RCC 7860 (cell line): ENCODE measurements at places on chromosomes 5 and 9.

- no peak for DNase-seq
Measured at GRCh38 chr5:177371120-177372033, 12.9 kb upstream of the SLC34A1 start.

- DNase-seq: no peak
Measured at GRCh38 chr5:93100428-93100827, 480.6 kb downstream of the NR2F1-AS1 start.

- DNase-seq: peak; percentile 80
Measured at GRCh38 chr5:15702102-15702501, 202.1 kb downstream of the FBXL7 start.

- no peak for DNase-seq
Measured at GRCh38 chr5:146082798-146083197, 22.6 kb downstream of the PLAC8L1 start.

DNA sequence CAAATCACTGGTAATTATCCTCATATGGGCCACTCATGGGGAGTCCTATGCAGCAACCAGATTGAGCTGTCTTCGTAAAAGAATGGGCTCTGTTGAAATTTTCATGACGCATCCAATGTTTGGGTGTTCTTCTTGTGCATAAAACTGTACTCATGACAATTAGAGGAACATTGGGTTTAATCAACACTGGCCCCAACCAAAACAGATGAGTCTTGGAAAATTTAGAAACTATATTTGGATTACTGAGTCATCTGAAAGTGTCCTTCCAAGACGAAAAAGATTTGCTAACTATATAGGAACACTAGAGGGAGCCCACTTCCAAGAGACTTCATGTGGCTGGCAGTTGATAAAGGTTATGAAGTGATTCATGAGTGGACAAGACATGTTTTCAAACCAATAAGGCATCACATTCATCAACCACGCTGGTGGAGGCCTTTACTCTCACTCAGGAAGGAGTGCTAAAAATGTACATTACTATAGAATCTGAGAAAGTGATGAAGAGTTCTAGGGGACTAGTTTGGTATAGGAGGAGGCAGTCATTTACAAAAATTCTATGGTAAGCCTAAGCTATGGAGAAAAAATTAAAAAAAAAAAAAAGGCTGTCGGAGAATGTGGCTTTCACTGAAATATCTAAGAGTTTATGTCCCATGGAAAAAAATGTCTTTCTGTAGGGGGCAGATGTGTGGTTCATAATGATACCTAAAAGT is 313.5 kb downstream of the PRDM9 start:
- peak; percentile 61 for DNase-seq

DNA sequence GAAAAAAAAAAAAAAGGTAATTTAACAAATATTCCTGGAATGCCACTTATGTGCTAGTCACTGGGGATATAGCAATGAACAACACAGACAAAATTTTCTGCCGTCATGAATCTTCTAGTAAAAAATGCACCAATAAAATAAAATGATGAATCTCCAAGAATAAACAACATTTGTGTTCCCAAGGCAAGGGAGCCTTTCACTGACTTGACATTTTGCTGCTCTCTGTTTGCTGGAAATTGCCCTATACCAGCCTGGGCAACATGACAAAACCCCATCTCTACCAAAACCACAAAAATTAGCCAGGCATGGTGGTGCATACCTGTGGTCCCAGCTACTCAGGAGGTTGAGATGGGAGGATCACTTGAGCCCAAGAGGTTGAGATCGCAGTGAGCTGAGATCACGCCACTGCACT is 64.5 kb upstream of the ERBIN start:
- peak; percentile 92 for DNase-seq

GRCh38 chr9:130327070-130327780 is 61.7 kb downstream of the HMCN2 start:
- DNase-seq: no peak

- peak; percentile 74 for DNase-seq
Measured at GRCh38 chr9:137021979-137022661, 5.9 kb downstream of the ABCA2 start.

DNA sequence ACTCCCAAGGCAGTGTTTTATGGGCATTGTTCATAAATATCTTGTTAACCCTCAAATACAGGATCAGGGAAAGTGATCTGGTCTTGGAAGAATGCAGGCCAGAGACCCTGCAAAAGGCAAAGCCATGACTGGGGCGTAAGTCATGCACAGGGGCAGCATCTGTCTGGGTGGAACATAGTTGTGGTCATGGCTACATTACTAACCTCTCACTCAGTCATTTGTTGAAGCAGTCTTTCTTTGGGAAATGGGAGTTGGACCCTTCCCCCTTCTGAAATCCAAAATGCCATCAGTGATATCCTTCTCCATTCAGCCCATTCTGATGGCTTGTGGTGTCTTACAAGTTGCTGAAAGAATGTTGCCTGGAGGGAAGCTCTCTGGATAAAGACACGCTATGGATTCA is 68.1 kb downstream of the GDNF start:
- DNase-seq: peak; percentile 100
